ENCODE measurements at places on chromosomes 12 and 14.

- DNase-seq: no peak
Observed at GRCh38 chr12:92505254-92506231, 197.2 kb upstream of the PLEKHG7 start.

- DNase-seq: no peak
Observed at GRCh38 chr14:92520102-92521057, 6.8 kb downstream of the RIN3 start.

GRCh38 chr12:77232045-77232444, 166.7 kb upstream of the E2F7 start:
- DNase-seq: no peak

GRCh38 chr12:108773798-108774788, 42.8 kb upstream of the CORO1C start:
- DNase-seq: peak; percentile 56

DNA sequence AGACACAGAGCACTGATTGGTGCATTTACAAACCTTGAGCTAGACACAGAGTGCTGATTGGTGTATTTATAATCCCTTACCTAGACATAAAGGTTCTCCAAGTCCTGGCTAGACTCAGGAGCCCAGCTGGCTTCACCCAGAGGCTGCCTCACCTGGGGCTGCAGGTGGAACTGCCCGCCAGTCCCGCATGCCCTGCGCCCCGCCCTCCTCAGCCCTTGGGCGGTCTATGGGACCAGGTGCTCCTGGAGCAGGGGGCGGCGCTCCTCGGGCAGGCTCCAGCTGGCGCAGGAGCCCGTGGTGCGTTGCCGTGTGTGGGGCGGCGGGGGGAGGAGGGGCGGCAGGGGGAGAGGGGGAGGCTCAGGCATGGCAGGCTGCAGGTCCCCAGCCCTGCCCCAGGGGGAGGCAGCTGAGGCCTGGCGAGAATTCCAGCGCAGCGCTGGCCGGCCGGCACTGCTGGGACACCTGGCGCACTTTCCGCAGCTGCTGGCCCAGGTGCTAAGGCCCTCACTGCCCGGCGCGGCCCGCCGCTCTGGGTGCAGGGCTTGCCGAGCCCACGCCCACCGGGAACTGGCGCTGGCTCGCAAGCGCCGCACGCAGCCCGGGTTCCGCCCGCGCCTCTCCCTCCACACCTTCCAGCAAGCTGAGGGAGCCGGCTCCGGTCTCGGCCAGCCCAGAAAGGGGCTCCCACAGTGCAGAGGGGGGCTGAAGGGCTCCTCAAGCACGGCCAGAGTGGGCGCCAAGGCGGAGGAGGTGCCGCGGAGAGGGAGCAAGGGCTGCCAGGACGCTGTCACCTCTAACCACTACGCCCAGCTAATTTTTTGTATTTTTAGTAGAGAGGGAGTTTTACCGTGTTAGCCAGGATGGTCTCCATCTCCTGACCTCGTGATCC, 3.1 kb upstream of the SLCO1B3 start:
- DNase-seq: no peak

DNA sequence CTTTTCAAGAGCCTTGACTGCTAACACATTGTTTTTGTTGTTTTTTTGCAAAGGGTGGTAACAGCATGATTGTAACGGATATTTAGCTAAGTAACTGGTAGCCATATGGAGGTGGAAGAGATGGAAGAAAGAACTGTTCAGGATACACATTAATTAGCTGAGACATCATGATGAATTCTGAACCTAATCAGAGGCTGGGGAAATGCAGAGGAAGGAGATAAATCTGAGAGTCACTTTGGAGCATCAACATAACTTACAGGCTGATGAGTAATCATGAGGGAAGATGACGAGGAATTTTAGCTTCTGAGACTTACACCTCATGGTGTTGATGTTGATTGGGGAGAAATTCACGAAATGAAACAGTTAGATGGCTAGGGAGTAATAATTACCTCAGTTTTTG, 62.3 kb downstream of the NIN start:
- DNase-seq: no peak

DNA sequence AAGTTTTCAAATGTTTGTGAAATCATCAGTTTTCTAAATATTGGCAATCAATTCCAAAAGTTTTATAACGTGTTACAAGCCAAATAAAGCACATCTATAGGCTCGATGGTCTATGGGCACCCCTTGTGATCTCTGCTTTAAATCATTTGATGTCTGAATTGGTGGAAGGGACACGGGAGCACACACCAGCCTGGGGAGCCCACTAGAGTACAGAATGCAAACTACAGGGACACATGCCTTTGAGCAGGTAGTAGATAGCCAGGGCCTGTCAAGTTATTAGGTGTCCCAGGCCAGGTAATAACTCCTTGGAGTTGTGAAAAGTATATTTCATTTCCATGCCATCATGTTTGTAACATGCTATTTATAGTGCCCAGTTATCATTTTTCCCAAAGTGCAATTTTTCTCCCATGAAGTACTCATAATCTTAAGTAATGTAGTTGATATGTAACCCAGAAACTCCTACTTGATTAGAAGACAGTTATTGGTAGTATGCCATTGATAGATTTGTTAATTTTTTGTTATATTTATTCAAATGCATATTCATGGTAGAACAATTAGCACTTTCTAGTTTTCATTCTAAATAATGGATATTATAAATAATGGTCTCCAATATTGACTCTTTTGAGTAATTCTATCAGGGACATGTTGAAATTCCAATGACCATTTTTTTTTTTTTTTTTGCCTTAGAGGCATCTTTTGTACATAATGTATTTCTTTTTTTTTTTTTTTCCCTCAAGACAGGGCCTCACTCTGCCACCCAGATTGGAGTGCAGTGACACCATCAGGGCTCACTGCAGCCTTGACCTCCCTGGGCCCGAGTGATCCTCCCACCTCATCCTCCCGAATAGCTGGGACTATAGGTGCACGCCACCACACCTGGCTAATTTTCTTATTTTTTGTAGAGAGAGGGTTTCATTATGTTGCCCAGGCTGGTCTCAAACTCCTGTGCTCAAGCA, 96.9 kb upstream of the FGD4 start:
- peak; percentile 5 for DNase-seq

- peak; percentile 29 for DNase-seq
Observed at GRCh38 chr12:6869049-6870021, 2.0 kb downstream of the TPI1 start.

- no peak for DNase-seq
Observed at GRCh38 chr12:113537751-113538087, 66.0 kb upstream of the LHX5 start.

- DNase-seq: no peak
Observed at GRCh38 chr12:18905134-18905533, 167.2 kb downstream of the CAPZA3 start.

- no peak for DNase-seq
Observed at GRCh38 chr14:79306546-79306945, 904.8 kb downstream of the DIO2 start.

- DNase-seq: no peak
Observed at GRCh38 chr14:59282378-59282765, 93.9 kb downstream of the DAAM1 start.

DNA sequence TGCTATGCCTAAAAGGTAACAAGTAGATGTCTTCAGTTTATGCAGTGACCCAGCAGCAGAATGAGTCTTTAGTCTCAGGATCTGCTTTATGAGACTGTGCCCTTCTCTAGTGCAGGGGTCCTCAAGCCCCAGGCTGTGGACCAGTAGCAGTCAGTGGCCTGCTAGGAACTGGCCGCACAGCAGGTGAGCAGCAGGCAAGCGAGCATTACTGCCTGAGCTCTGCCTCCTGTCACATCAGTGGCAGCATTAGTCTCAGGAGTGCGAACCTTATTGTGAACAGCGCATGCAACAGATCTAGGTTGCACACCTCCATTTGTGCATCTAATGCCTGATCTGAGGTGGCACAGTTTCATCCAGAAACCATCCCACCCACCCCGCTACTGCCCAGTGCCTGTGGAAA, 38.4 kb downstream of the LRP6 start:
- DNase-seq: no peak

GRCh38 chr12:10128687-10129086, 1.3 kb downstream of the CLEC7A start:
- DNase-seq: no peak

- DNase-seq: no peak
Observed at GRCh38 chr12:94615260-94616181, 34.8 kb downstream of the TMCC3 start.

DNA sequence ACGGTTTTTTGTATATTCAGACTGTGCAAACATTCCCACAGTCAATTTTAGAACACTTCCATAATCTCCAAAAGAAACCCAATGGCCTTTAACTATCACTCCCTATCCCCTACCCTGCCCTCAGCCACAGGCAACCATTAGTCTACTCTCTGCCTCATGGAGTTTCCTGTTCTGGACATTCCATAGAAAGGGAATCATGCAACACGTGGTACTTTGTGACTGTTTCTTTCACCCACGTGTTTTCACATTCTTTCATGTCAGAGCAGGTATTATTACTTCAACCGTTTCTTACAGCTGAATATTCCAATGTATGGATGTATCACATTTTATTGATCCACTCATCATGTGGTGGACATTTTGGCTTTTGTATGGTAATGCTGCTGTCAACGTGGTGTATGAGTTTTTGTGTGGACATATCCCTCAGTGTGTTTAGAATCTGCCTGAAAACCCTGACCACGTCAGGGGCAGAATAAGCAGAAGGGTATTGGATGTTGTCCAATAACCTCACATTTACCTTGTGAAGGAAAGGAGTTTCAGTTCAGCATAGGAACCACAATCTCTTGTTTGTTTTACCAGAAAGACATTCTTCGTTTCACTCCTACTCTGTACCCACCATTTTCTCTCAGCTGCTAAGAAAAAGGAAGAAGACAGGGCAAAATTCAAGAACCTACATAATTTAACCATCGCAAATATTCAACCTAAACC, 107.5 kb upstream of the DYRK2 start:
- no peak for DNase-seq

DNA sequence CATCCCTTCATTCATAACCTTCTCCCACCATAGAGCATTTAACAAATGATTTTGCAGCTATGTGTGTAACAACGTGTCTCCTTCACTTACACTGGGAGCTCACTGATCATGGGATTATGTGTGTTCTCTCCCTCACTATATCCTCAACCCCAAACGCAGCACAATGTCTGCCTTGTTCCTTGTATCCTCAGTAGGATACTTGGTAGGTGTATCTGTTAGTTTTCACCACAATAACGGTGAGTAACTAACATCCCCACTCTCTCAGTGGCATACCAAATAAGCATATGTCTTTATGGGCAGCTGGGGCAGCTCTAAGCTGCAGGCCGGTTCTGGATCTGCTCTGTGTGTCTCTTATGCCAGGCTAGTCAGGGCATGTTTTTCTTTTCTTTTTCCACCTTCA, 166.7 kb upstream of the PWP1 start:
- no peak for DNase-seq

DNA sequence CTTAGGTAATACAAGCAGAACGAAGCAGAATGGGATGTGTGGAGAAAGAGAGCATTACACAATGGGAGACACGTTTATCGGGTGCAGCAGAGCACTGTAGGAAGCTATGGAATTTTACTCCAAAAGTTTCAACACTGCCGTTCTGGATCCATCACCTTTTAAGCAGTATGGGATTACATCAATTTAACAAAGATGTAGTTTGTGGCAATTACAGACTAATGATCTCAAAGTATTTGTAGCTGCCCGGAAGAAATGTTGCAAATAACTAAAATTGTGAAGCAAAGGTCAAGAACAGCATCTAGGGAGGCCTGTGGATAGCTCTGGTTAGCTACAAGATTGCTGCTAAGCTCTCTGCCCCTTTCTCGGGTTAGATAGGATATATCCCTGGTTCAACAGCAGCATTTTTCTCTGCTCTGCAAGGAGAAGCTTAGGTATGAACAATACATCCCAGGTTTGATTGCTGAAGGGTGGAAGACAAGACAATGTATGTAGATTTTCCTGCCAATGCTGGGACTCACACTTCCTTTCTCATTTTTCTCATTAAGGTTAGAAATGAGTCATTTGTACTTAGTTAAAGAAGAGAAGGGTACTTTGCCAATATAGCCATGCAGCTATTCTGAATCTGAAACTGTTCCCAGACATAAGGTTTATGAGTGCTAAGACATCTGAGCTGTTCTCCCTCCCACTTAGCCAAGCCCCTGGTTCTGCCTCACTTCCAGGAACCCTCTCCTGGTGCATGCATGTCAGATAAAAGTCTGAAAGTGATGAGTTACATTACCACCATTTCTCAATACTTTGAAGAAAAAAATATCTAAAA, 75.0 kb upstream of the HIF1A start:
- no peak for DNase-seq

DNA sequence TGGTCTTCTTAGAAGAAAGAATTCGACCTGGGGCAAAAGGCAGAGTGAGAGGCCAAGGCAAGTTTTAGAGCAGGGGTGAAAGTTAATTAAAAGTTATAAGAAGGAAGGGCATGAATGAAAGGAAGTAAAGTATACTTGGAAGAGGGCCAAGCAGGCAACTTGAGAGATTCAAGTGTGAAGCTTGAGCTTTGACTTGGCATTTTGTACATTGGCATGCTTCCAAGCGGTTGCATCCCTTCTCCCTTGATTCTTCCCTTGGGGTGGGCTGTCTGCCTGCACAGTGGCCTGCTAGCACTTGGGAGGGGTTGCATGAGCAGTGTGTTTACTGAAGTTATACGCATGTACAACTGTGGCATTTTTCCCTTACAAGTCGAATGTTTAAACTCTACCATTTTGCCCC, 74.8 kb upstream of the MGAT4C start:
- DNase-seq: no peak

- no peak for DNase-seq
Observed at GRCh38 chr12:82958966-82959365, 272.3 kb downstream of the TMTC2 start.

GRCh38 chr12:106190581-106190980, 51.8 kb upstream of the NUAK1 start:
- DNase-seq: no peak

GRCh38 chr14:94052199-94052598, 26.1 kb downstream of the OTUB2 start:
- no peak for DNase-seq

DNA sequence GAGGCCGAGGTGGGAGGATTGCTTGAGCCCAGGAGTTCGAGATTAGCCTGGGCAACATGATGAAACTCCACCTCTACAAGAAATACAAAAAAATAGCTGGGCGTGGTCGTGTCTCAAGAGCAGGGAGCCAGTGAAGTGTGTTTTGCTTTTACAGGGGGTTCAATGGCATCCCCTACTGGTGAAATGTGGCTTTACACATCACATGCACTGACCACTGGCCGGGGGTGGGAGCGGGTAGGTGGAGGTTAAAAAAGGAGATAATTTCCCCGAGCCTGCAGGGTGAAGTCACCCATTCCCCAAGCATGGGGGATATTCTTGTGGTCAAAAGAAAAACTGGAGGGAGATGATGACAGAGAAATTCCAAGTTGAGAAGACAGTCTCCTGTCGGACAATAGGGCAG, 63.6 kb upstream of the PWP1 start:
- DNase-seq: peak; percentile 16
